ENCODE measurements at places on chromosomes 1 and 21. TPM values are rescaled to one million over a fixed set of nuclear protein-coding genes. Genes with fewer than 3 reads are reported as not detected.

Gene FAM177B
- total RNA-seq = not detected

Gene TRIM67
- 0.60 TPM for total RNA-seq

GRCh38 chr1:177163844-177164379, 600 bp downstream of the ASTN1 start:
- no peak for DNase-seq

DNA sequence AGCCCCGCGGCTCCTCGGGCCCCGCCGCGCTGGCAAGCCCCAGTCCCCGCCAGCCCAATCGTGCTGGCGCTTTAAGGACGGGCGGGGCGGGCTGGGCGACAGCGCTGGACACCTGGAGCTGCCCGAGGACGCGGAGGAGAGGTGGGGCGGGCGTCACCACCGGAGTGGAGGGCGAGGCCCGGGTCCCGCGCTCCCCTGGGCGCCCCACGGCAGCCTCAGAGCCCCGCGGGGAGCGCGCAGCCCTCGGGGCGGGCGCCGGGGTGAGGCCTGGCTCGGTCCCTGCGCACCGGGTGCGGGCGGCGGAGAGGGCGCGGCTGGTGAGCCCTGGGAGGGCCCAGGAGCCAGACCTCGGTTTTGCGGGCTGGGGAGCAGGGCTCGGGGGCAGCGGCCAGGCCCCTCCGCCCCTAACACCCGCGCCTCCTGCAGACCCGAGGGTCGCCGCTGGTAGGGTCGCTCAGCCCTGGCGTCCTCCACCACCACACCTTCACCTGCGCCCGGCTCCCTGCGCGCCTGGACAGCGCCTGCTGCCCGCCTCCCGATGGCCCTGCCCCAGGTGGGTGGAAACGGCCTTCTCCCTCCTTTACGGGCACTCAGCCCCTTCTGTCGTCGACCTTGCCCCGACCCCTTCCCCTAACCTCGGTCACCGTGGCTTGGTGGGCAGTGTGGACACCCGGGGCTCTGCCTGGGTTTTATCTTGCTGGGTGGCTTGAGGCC, at the start of gene TMEM61:
TMEM61 (plus strand) TSS at position 101 of the 714 bp plus-strand sequence; CDS start at position 539, 438 bp downstream.
- DNase-seq = no peak

DNA sequence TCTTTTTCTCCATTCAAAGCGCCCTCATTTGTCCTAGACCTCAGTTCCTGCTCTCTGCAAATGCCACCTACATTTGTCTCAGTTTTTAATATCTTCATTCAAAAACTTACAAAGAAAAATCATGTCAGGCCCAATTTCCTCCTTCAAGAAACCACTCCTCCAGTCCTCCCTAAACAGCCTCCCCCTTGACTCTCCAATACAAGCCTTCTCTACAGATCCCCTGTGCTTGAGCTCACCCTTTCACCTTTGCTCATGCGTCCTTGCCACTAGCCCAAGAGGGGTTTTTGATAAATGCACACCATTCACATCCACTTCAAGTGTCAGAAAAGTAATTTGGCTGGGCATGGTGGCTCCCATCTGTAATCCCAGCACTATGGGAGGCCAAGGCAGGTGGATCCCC, 140.6 kb downstream of the RERE start:
- no peak for DNase-seq

- no peak for DNase-seq
Observed at GRCh38 chr1:218499011-218499691, 154.0 kb downstream of the TGFB2 start.

- DNase-seq = no peak
Observed at GRCh38 chr1:67801903-67802302, 31.4 kb downstream of the GNG12 start.

DNA sequence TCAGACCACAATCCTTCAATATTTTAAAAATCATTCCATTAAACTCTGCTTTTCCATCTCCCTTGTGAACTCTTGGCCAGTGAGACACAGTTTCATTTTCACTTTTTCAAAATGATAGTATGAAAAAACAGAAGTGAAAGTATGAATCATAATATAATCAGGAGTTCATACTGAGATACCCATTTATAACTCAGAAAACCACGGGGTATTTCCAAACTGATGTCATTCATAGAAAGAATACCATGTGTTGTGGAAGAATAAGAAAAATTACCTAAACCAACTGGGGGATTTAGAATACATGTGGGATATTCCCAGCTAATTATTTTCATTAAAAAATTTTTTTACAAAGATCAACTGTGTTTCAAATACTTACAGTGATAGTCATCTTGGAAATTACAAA, 149.9 kb downstream of the MRPL39 start:
- DNase-seq = no peak

DNA sequence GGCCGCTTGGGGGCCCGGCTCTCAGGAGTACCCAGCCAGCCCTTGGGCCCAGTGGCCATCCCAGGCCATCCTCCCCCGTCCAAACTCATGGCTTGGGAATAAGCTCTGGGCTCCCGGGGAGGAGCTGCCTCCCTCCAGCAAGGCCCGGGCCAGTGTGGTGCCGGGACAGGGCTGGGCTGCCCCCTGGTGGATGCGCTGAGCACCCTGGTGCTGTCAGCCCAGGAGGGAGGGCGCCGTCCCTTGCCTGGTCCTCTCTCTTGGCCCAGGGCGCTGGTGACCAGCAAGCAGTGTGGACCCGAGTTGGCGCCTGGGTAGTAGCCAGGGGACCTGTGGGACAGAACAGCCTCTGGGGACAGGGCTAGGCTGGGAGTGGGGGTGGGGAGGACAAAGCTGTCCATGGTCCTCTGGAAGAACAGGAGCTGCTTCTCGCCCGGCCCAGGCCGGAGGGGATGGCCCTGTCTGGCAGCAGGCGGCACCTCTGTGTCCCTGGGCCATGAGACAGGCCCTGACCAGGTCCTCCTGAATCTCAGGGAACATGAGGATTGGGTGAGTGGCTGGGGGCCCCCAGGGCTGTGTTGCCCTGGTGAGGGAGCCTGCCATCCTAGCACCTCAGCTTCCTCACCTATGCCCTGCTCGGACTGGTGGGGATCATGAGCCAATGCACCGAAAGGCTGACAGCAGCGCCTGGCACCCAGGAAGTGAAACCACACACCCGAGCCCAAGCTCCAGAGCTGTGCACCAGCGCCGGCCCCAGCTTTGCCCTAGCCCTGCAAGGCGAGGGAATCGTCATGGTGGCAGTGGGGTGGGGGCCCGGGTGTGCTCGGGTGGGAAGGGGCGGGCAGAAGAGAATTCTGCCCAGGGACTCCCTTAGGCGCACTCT, 9.4 kb downstream of the MORN1 start:
- DNase-seq = peak; percentile 92

DNA sequence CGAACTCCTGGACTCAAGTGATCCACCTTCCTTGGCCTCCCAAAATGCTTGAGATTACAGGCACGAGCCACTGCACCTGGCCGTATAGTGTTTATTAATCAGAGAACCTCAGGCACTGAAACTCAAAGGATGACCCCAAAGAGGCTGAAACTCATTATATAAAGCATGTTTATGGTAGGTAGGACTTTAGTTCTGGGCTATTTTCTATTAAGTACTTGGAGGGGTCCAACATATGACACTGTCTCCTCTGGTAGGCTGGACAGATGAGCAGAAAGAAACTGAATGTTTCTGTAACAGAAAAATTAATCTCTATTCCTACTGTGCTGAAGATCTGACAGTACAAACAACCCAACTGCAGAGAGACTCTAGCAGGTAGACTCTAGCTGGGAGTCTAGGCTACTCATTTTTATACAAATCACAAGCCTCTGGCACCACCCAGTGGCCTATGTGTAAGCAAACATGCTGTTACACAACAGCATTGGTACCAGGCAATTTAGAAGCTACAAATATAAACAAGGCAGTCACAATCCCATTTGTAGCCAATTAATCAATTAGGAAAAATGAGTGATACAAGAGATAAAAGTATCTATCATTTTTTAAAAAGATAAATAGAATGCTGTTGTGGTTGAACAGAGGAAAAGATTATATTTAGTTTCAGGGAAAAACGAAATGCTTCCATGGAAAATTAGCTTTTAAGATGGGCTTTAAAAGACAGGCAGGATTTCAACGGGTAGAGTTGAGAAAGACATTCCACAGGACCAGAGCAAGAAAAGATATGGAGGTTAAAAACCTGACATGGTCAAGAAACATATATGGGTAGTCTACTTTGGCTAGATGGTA, 10.4 kb downstream of the DCAF8 start:
- peak; percentile 72 for DNase-seq

All from K562 (cell line).